ENCODE measurements at places on chromosomes 7 and 10.
A peak's percentile ranks its signal among the peaks of the same experiment; 100 is the strongest.

DNA sequence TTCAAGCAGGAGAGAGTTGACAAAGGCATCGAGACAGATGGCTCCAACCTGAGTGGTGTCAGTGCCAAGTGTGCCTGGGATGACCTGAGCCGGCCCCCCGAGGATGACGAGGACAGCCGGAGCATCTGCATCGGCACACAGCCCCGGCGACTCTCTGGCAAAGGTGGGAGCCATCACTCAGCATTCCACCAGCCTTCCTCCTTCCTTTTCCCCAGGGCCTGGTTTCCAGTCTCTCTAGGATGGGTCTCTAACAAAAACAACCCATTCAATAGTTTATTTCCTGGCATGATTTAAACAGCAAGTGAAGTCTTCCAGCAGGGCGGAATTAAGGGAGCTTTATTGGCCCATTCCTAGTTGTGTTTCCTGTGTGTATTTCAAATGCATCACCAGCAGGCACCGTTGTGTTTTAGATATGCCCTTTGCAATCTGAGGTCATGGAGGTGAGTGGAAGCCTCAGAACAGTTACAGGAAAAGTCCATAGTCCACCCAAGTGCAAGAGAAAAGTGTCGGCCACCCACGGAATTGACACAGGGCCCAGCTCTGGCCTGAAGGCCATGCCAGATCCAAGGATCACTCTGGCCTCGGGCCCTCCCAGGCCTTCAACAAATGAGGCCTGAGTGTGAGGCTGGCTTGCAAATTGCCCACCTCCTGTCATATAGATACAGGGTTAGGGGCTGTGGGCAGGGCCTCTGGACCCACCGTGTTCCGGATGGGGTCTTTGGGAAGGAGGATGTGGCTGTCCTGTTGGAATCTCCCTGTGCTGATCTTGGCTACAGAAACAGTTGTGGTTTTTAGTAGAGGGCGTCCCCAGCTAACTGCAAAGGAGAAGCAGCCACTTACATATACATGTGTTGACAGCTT, 46.9 kb upstream of the TRIM8 start:
- no peaks in the 10 kb centered on the region for H3K27me3 ChIP-seq
- H3K4me1 ChIP-seq, result no peaks in the 10 kb centered on the region
- no peak overlapping the region for H3K27ac ChIP-seq
- no peak overlapping the region for H3K4me3 ChIP-seq
- peaks cover 15% of the 10 kb centered on the region for H3K36me3 ChIP-seq
- no peak for DNase-seq

DNA sequence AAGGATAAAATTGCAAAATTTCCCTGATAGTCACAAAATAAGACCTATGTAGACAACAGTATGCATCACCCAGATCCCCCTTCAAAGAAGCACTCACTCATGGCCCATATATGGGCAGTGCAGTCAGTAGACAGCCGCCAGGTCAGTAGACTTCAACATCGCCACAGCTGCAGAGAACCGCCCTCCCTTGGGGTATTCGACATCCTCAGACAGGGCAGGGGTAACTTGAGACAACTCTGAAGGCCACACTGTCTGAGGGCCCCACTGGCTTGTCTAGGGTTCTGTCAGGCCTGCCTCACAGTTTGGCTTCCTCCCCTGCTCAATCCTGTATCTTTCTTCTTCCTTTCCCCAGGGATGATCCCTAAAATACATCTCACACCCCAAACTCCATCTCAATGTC, 172.3 kb downstream of the IMMP2L start:
- H3K36me3 ChIP-seq, result peaks cover 8% of the 10 kb centered on the region
- no peak overlapping the region for H3K27ac ChIP-seq
- peaks cover 2% of the 10 kb centered on the region for H3K27me3 ChIP-seq
- H3K4me3 ChIP-seq, result no peak overlapping the region

DNA sequence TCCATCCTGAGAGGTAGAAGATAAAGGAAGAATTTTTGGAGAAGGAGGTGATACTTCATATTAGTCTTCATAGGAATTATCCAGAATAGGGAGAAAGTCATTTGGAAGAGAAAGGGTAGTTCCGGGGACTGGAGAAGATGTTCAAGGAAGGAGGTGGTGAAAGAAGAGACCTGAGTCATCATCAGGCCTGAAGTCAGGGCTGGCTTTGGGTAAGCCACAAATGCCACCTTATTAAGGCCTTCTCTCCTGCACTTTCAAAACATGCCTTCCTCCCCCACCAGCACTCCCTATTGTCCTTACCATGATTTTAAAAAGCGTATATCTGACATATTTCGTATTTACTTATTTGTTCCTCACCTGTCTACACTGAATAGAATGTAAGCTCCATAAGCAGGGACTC, 112.2 kb upstream of the LRGUK start:
- no peak overlapping the region for H3K4me3 ChIP-seq
- H3K36me3 ChIP-seq, result peaks cover 10% of the 10 kb centered on the region
- H3K27me3 ChIP-seq, result peaks cover 2% of the 10 kb centered on the region
- no peaks in the 10 kb centered on the region for H3K4me1 ChIP-seq

- H3K27ac ChIP-seq, result no peak overlapping the region
- DNase-seq, result no peak
- H3K4me1 ChIP-seq, result peaks cover 7% of the 10 kb centered on the region
- H3K36me3 ChIP-seq, result peaks cover 3% of the 10 kb centered on the region
These were observed 643 bp downstream of the SMO start for GRCh38 chr7:129188892-129189660.

DNA sequence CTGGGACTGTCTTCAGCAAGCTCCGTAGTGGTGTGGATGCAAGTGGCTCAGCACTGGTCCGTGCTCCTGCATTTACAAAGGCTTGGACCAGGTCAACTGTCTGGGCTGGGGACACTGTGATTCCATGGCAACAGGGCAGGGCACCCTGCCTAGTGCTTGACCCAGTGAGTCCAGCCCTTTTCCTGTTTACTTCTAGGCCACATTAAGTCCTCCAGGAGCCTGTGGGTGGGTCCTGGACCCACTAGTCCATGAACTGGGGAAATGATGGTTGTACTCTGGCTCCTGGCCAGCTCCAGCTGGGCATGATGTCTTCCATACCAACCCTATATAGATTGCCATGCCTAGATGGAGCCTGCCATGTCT, 152.0 kb downstream of the RPS24 start:
- H3K4me3 ChIP-seq, result no peak overlapping the region
- H3K27me3 ChIP-seq, result no peaks in the 10 kb centered on the region
- no peak for DNase-seq
- H3K4me1 ChIP-seq, result peaks cover 5% of the 10 kb centered on the region
- no peak overlapping the region for H3K27ac ChIP-seq

DNA sequence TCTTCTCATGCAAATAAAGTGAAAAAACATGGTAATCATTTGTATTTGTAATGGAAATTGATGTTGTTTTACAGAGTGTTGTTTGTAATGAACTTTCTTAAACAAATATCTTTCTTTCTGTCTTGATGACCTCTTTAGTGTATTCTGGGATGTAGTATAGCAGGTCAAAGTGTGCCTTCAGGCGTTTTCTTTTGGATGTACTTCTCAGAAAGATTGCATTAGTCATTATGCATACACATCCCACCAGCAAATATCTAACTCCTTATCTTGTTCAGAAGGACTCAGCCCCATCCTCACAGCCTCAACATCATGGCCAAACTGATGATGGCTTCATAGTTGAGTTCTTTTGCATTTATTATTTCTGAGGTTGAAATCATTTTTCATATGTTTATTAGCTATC, 124.7 kb downstream of the LRRC18 start:
- H3K4me1 ChIP-seq, result no peaks in the 10 kb centered on the region
- DNase-seq, result no peak
- H3K36me3 ChIP-seq, result no peaks in the 10 kb centered on the region
- no peak overlapping the region for H3K4me3 ChIP-seq
- no peak overlapping the region for H3K27ac ChIP-seq
- no peaks in the 10 kb centered on the region for H3K27me3 ChIP-seq

DNA sequence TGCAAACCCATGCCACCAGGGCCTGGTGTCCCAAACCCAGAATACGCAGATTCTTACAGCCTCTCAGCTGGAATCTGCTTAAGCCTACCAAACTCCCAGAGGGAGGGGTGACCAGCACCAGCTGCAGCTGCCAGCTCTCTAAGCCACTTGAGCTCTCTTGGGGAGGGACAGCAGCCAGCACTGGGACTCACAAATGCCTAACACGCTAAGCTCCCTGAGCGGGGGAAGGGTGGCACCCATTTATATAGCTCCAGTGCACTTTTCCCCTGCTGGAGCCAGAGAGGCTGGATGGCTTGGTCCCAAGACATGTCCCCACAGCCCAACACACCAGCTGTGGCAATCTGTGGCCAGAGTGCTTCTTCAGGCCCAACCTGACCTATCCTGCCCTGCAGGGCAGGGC, 326.8 kb upstream of the NRG3 start:
- no peak overlapping the region for H3K27ac ChIP-seq
- H3K27me3 ChIP-seq, result no peaks in the 10 kb centered on the region
- H3K36me3 ChIP-seq, result no peaks in the 10 kb centered on the region
- no peak overlapping the region for H3K4me3 ChIP-seq
- DNase-seq, result no peak
- H3K4me1 ChIP-seq, result no peaks in the 10 kb centered on the region

- peaks cover 34% of the 10 kb centered on the region for H3K27me3 ChIP-seq
- DNase-seq, result no peak
- no peaks in the 10 kb centered on the region for H3K36me3 ChIP-seq
- H3K4me1 ChIP-seq, result peaks cover 83% of the 10 kb centered on the region
- peak overlapping the region; percentile 96 for H3K27ac ChIP-seq
These were observed 143.4 kb downstream of the CELF2 start for GRCh38 chr10:11161096-11161495.

GRCh38 chr10:101572126-101572525, 15.9 kb downstream of the POLL start:
- peaks cover 3% of the 10 kb centered on the region for H3K36me3 ChIP-seq
- H3K27ac ChIP-seq, result no peak overlapping the region
- H3K4me3 ChIP-seq, result no peak overlapping the region
- peaks cover 7% of the 10 kb centered on the region for H3K4me1 ChIP-seq
- peaks cover 22% of the 10 kb centered on the region for H3K27me3 ChIP-seq

DNA sequence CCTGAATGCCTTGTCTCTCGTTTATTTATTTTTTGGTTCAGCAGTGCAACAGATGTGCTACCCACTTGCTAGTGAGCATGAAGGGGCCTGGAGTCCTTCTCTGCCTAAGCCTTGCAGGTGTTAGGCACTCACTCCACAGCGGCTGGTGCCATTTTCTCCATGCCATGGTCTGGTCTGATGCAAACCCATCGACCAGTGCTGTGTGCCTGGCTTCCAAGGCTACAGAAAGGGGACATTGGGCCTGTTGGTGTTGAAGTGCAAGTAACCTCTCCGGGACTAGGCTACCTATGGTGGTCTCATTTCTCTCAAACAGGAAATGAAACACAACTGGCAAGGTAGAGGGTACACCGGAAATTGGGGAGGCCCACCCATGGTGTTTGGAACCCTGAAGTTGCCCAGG, 198.1 kb downstream of the ADARB2 start:
- DNase-seq, result no peak
- no peaks in the 10 kb centered on the region for H3K27me3 ChIP-seq
- no peak overlapping the region for H3K4me3 ChIP-seq
